Left cardiac atrium (tissue), 4 donors: ENCODE measurements at places on chromosomes 5 and 9.

- DNase-seq: peak; percentile 74
These were observed 52.3 kb downstream of the PSD2 start for GRCh38 chr5:139847790-139848507.

GRCh38 chr5:113663879-113664541, 150.5 kb downstream of the YTHDC2 start:
- peak; percentile 59 for DNase-seq

DNA sequence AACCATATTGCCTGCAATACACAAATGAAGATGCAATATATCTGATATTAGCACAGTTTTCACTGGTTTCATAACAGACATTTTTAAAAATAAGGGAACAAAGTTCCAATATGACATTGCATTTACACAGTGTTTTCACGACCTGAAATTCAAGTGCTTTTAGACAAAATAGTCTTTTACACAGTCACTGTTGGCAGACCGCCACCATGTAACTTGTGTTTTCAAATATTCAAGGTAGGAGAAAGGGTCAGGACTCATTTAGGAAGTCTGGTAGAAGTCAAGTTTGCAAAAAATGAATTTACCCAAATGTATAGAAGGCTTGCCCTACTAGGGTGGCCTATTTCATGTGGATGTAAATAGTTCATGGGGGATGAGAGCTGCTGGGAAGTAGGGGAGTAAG, 98.1 kb upstream of the TAS2R1 start:
- no peak for DNase-seq

DNA sequence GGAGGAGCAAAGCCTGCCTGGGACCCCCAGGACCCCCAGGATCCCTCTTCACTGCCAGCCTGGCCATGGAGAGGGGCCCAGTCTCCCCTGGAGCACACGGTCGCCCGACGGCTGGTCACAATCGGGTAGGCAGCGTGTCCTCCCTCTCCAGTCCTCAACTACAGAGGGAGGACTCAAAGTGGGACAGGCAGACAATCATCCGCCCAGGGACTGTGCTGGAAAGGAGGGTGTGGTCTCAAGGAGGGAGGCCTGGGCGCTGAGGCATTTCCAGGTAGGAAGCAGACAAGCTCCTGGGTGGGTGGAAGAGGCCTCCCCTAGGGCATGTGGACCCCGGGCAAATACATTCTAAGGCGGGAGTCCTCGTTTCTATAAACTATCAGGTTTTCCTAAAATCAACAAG, 93.2 kb upstream of the ADAMTS2 start:
- DNase-seq: no peak

DNA sequence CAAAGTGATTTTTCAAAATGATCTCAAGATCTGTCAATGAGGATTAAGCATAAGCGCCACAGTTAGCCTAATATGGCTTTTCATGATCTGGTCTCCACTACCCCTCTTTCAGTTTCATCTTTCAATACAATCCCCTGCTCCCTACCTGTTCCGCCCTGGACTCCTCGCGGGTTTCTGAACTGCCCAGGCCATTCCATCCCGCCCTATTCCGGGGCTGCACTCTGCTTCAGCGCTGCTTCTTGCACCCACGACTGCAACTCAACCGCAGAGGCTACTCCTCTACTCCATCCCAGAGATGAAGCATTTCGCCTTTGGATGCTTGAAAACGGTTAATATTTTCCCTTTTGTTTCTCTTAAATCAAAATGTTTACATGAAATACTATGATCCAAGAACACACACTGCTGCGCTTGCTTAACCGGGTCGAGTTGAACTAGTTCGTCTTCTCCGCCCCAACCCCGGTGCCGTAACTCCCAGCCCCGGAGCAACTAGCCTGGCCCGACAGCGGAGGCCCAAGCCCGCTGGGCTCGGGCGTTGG, 716 bp upstream of the OTULIN start:
- DNase-seq: no peak

GRCh38 chr5:142979636-142980035, 209.5 kb downstream of the ARHGAP26 start:
- DNase-seq: no peak

DNA sequence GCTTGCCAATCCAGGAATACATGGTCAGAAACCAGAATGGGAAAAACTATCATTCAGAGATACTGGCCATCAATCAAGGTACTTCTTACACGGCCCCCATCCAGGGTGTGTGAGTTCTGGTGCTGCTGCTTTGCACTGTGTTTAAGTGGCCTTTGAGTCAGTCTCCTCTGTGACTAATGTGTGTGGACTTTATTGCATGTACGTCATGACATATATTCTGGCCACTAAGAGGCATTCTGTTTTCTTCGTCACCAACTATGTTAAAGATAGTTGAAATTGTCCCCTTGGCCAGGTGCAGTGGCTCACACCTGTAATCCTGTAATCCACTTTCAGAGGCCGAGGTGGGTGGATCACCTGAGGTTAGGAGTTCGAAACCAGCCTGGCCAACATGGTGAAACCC, 8.5 kb downstream of the EXOSC3 start:
- DNase-seq: no peak

- DNase-seq: peak; percentile 67
These were observed 61.6 kb downstream of the FNBP1 start for GRCh38 chr9:129981180-129981907.

DNA sequence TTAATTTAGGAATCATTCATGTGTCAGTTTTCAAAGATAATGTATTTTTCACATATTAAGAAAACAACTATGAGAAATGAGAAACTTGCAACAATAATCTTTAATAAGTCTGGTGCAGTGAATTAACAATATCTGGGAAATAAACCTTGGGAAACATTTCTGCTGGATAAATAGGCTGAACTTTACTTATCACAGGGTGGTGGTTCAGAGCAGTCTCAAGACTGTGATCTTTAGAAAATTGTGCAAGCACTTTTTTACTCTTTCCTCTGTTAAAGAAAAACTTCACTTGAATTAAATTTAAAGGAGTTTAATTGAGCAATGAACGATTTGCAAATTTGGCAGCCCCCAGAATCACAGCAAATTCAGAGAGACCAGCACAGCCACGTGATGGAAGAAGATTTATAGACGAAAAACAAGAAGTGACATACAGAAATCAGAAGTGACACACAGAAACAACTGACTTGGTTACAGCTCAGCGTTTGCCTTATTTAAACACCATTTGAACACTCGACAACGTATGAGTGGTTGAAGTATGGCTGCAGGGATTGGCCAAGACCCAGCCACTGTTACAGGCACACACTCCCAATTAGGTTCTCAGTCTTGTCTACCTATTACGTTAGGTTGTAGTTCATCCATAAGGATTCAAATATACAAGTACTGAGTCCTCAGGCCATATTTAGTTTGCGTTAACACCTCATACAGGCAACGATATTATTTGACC, 631.9 kb downstream of the SLCO4C1 start:
- no peak for DNase-seq

DNA sequence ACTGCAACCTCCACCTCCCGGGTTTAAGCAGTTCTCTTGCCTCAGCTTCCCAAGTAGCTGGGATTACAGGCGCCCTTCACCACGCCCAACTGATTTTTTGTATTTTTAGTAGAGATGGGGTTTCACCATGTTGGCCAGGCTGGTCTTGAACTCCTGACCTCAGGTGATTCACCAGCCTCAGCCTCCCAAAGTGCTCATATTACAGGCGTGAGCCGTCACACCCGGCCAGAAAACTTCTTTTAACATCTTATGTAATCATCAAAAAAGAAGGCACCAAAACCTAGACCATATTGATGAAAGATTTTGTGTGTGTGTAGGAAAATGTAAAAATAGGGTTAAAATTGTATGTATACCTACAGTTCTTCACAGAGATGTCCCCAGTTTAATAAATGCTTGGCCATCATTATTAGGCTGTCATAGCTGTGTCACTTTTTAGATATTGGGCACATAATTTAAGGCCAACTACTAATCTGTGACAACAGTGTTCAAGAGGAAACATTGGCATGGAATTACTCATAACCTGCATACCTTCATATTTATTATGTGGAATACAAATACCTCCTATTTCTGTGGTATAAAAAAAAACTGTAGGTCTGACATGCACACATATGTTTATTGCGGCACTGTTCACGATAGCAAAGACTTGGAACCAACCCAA, 44.4 kb downstream of the RAD50 start:
- DNase-seq: no peak

GRCh38 chr9:111870774-111871498, 25.7 kb upstream of the UGCG start:
- DNase-seq: no peak

GRCh38 chr5:150296496-150296895, 6.2 kb downstream of the ARSI start:
- DNase-seq: no peak
